ENCODE measurements at places on chromosomes 12 and 14.
A peak's percentile ranks its signal among the peaks of the same experiment; 100 is the strongest.

DNA sequence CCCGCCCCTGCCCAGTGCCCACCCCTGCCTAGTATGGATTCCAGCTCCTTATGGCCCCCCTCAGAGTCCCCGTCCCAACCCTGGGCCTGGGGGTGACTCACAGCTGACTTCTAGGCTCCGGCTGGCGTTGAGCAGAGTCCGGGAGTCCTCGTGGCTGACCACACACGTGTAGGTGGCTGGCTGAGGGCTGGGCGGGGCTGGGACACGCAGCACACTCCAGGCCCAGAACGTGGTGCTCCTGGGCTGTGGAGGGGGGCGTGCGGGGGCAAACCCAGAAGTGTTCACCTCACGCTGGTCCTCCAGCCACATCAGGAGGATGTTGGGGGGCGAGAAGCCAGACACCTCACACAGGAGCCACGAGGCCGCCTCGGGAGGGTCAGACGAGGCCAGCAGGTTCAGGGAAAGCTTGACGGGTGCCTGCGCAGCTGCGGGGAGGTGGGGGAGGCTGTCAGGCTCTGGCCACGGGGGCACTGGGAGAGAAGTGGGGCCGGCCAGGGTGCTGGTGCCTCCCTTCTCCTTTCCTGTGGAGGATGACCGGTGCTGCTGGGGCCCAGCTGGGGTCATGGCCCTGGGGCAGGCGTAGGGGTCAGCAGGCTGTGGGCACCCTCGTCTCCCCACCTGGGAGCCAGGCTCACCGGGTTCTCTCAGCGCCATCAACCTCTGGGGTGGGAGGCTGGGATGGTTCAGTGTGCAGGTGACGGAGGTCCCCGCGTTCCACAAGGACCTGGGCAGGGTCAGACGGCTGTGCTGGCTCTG, 314.1 kb downstream of the TMEM121 start:
- DNase-seq = no peak

GRCh38 chr14:102591944-102592762, at the start of gene RCOR1:
Gene RCOR1, plus strand, starts transcription at chr14:102592649. Its CDS starts 238 bp downstream, at chr14:102592887.
- peak; percentile 92 for DNase-seq

DNA sequence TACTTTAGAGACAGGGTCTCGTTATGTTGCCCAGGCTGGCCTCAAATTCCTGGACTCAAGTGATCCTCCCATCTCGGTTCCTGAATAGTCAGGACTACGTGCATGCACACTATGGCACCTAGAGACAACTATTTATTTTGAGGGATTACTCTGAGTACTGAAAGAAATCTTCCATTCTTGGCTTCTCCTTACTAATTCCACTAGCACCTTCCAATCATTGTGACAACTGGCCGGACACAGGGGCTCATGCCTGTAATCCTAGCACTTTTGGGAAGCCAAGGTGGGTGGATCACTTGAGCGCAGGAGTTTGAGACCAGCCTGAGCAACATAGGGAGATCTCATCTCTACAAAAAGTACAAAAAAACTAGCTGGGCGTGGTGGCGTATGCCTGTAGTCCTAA, 42.1 kb upstream of the MTERF2 start:
- DNase-seq = no peak

GRCh38 chr12:119258149-119258548, 76.4 kb upstream of the CCDC60 start:
- no peak for DNase-seq

DNA sequence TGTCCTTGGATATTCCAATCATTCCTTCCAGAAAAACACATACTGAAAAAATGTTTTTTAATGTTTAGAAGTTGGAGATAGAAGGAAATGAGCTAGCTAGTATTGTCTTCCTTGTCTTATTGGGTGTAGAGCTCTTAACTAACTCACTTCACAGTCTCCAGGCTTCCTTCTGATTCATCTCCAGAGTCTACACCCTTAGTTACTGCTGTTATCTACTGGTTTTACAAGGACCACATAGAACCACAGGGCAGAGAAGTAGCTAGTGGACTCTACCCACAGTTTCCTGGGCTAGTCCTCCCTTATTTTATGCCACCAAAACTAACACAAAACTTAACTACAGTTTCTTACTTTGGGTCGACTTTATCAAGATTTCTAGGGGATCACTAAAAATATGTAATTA, 31.0 kb upstream of the DHRS4 start:
- DNase-seq = no peak

DNA sequence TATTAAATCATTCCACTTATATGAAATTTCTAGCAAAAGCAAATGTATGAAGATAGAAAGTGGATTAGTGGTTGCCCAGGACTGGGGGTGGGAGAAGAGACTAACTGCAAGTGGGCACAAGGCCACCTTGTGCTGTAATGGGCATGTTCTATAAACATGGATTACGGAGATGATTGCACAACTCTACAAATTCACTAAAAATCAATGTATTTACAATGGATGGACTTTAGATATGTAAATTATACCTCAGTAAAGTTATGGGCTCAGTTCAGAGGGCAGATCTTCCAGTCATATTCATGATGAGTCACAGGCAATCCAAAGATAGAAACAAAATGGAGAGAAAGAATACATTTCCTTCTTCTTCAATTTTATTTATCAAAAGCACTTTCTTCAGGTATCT, 173.9 kb downstream of the NDUFA12 start:
- DNase-seq = no peak

DNA sequence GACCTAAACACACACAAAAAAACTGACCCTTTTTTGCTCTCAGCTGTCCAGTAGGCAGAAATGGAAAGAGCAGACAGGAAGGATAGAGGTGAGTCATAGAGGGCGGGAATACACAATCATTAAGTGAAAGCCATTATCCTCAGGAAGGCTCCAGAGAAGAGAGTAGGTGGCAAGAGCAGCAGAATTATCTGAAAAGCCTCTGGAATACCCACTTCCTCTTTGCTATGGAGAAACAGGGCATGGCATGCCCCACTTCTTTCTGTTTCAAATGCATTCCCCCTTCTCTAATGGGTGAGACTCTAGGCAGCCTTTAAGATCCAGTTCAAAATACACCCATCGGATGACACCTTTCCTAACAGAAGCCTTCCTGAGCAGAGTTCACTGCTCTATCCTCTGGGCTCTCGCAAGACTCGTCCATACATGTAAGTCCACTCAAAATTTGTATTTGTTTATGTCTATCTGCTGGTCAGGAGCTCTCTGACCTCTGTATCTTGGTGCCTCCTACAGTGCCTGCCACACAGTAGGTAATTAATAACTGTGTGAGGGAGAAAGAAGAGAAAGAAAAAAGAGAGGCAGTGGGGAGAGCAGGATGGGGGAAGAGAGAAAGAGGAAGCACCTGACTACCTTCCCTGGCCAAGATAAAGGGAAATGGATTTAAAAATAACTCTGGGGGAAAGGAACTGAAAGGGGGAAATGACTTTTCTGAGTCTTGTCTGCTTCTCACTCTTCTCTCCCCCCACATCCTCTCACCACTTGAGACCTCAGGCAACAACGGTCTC, 8.5 kb downstream of the KLHL33 start:
- DNase-seq = no peak

DNA sequence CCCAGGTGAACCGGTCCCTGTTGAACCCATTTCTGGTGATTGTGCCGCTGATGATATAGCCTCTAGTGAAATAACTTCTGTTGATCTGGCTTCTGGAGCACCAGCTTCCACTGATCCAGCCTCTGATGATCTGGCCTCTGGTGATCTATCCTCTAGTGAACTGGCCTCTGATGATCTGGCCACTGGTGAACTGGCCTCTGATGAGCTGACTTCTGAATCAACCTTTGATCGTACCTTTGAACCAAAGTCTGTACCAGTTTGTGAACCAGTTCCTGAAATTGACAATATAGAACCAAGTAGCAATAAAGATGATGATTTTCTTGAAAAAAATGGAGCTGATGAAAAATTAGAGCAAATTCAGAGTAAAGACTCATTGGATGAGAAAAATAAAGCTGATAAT, 59.1 kb downstream of the ATF7IP start:
- DNase-seq = no peak

GRCh38 chr12:38588624-38589305, 272.2 kb downstream of the ALG10B start:
- no peak for DNase-seq

- DNase-seq = no peak
Measured at GRCh38 chr14:23481362-23481970, 12.0 kb downstream of the NGDN start.

GRCh38 chr14:52656905-52657304, 38.5 kb downstream of the ERO1A start:
- DNase-seq = no peak

DNA sequence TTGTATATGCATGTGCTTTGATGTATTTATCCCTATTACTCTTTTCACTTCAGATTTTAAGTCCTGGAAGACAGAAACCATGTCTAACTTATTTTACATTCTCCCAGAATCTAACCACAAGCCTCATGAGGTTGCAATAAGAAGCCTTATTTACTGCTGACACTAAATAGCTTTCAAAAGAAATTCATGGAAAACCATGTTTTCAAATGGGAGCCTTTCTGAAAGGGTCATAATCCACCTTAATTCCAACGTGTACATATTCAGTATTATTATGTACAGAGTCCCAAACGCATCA, 34.4 kb downstream of the CORO1C start:
- DNase-seq = no peak

- DNase-seq = no peak
Measured at GRCh38 chr12:3117591-3118015, 40.4 kb downstream of the TSPAN9 start.

GRCh38 chr14:98370352-98370751, 901.6 kb downstream of the BCL11B start:
- peak; percentile 22 for DNase-seq

GRCh38 chr12:6873094-6874014, at the start of gene SPSB2:
Gene SPSB2, minus strand, starts transcription at chr12:6873303. Its CDS starts 402 bp downstream, at chr12:6872901.
- DNase-seq = no peak

DNA sequence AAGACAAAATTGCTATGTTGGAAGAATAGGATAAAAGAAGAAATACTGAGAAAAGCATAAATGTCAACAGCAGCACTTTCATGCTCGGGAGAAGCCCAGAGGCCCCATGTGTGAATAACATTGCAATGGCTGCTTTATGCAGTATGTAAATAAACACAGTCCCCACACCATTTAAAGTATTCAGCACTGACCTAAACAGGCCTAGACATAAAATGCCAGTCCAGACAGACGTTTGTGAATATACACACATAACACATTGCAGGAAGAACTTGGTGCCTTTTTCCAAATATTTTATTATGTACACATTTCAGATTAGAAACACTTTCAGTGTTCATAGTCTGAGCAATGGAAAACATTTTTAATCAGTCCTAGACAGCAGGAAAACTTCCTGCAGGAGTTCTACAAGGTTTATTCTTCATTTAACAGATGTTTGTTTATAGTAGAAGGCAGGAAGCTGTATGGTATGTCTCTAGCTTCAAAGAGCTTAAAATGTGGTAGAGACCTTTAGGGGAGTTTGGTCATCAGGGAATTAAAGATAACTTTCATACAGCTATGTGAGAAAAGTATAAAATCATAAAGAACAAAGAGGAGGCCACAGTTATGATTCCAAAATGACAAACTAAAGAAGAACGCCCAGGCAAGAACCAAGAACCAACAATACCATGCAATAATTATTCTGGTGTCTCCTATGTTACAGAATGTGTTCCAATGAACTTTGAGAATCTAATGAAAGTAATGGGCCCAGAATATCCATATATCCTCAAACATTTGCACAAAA, 30.6 kb upstream of the SLC38A2 start:
- no peak for DNase-seq

DNA sequence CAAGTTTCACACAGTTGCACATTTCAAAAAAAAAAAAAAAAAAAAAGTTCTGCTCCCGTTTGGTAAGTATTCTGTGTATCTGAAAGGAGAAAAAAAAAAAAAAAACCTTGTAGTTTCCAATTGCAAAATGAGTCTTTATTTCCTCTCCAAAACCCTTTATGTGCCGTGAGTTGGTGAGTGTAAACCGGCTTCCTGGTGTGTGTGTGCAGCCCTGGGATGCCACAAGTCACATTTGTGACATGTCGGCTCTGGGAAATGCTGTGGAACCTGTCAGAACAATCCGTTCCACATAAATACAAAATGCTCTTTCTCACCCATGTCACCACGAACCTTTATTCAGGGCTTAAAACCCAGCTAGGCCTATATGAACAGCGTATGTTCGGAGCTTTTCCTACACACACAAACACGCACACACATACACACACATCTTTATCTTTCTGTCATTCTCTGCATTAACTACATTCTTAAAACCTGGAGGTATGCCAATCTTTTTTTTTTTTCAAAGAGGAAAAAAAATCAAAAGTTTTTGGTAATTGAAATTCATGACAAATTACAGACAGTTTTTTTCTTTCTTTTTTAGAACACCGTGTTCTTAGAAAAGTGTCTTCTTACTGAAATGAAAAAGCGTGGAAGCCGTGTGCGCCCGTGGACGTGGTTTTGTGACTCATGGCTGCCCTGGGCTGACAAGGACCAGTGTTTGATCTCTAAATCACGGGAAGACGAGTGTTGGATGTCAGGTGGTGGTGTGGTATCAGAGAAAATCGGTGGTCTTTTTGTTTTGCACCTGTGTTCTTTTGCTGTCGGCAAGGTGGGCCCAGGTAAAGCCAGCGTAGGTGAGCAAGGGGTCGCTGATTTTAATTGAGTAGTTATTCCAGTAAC, 612.0 kb downstream of the VRK1 start:
- DNase-seq = no peak

DNA sequence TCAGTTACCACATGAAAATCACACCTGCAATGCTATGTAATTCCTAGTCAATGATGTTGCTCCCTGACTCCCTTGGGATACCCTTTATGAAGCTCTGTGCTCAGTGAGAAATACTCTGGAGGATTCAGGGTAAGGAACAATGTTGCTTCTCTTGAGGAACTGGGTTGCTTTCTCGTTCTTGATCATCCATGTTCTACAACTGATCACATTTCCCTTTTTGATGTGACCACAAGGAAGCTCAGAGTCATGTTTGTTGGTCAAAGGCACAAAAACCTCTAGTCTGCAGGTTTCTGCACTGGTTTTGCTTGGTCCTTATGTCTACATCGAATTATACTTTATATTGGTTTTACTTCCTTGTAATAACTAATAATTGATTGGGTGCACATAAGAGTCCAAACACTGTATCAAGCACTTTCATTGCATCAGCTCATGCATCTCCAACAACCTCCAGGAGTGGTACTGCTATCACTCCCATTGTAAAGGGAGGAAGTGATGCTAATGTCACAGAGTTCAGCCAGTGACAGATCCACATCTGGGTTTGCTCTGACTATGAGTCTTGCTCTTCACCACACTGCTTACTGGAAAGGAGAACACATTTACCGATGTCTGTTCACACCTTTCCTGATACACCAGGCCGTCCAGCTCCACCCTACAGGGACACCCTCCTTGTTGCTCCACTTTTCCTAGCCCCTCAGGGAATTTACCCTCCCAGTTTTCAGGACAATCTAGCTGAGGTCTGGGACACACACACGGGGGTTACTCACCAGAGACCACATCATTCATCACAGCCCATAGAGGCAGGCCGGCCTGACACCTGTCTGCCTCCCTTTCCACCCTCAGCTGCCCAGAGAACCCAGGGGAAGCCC, 41.0 kb downstream of the CMKLR1 start:
- no peak for DNase-seq
